ENCODE measurements at places on chromosomes 7 and 10.

DNA sequence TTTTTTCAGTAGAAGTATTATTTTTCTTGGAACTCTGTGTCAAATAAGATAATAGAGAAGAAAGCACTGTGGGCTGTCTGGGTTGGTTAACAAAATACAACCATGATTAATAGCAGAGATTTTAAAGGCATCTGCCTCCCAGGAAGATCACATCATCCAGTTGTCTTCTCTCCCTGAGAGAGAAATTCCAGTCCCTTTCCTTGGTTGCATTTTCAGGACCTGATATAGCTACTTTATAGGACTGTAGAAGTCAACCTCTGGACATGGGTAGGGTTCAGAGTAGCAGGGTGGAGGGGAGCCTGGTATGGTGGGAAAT is 309.9 kb upstream of the IGFBP3 start:
- no peak for DNase-seq

DNA sequence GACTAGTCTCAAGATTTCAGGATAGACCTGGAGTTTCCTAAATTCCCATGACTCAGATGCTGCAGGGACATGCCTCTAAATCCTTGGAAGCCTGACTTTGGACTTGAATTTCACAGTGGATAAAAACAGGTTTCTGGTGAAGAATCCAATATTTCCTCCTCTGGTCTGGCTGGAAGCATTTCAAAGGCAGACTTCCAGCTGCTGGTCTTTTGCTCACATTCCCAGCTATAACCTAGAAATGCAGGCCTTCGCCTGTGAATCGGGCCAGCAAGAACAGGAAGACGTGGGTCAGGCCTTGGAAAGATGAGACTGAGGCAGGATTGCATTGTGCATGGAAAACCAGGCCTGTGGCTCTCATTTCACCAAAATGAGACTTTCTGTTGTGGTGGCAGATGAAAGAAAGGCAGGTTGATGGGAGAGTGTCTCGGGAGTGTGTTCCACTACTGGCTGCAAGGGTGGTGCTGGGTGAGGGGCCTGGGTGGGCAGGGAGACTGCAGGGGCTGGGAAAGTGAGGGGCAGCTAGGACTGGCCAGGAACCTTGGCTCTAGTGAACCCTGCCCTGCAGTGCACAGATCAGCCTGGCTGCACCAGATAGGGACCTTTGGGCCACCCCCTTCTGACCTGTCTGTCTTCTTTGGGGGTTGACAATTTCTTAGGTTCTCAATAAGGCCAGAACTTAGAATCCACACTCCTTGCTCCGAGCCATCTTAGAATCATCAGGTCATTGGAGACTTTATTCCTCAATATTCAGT is 488.8 kb upstream of the MKI67 start:
- DNase-seq = no peak

DNA sequence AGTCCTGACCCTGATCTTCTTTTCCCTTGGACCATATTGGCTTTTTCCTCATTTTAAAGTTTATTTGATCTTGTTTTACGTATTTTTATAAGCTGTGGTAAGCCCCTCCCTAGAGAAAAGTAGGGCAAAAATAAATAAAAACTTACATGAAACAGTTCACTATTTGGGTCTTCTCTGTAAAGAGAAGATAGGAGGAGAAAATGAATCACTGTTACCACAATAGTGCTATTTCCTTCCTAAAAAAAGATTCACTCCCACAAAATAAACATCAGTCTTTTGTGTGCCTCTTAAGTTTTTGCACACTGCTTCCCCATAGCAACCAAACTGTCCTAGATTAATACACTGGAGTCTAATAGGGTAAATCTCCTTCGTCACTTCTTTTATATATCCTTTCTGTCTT is 1.4 kb upstream of the SVIL start:
- DNase-seq = no peak

DNA sequence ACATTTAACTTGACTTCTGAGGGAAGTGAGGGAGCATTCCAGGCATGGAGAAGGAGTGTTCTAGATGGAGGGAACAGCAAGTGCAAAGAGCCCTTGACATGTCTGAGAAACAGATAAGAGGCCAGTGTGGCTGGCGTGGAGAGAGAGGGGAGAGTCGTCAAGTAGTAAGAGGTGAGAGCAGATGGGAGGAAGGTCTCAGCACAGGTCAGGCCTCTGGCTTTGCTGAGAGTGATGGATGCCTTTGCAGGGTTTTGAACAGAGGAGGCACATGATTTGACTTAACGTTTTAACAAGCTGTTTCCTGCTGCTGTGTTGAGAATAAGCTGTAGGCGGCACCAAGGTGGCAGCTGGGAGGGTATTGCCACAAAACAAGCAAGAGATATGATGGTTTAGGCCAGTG is 97.2 kb downstream of the KAT6B start:
- DNase-seq = no peak

GRCh38 chr7:96663457-96663856 is 46.2 kb downstream of the SEM1 start:
- no peak for DNase-seq

- no peak for DNase-seq
These were observed 52.8 kb upstream of the VWDE start for GRCh38 chr7:12456506-12456905.

Data from T-helper 1 cell (primary cell).